Thymus (tissue), 14 donors: ENCODE measurements at places on chromosomes 5 and 9. TPM values are rescaled to one million over a fixed set of nuclear protein-coding genes. Genes with fewer than 3 reads are reported as not detected.

GRCh38 chr9:75238311-75238976 is 150.1 kb downstream of the OSTF1 start:
- H3K4me1 ChIP-seq: no peaks in the 10 kb centered on the region
- H3K27ac ChIP-seq: no peak overlapping the region
- no peaks in the 10 kb centered on the region for H3K27me3 ChIP-seq
- no peak overlapping the region for H3K4me3 ChIP-seq
- DNase-seq: peak; percentile 53

GRCh38 chr9:29209748-29210291 is 1636.5 kb upstream of the C9orf72 start:
- no peak overlapping the region for H3K4me3 ChIP-seq
- H3K27ac ChIP-seq: no peak overlapping the region
- no peaks in the 10 kb centered on the region for H3K36me3 ChIP-seq
- H3K4me1 ChIP-seq: peaks cover 5% of the 10 kb centered on the region
- DNase-seq: no peak

GRCh38 chr5:20166456-20166855 is 178.5 kb upstream of the CDH18 start:
- no peak overlapping the region for H3K27ac ChIP-seq
- H3K27me3 ChIP-seq: no peaks in the 10 kb centered on the region
- no peak for DNase-seq
- H3K36me3 ChIP-seq: no peaks in the 10 kb centered on the region

GRCh38 chr5:139709582-139710318 is 61.6 kb downstream of the CXXC5 start:
- H3K4me3 ChIP-seq: peak overlapping the region; percentile 66
- peaks cover 57% of the 10 kb centered on the region for H3K4me1 ChIP-seq
- H3K27me3 ChIP-seq: no peaks in the 10 kb centered on the region
- peak overlapping the region; percentile 95 for H3K27ac ChIP-seq
- DNase-seq: no peak

DNA sequence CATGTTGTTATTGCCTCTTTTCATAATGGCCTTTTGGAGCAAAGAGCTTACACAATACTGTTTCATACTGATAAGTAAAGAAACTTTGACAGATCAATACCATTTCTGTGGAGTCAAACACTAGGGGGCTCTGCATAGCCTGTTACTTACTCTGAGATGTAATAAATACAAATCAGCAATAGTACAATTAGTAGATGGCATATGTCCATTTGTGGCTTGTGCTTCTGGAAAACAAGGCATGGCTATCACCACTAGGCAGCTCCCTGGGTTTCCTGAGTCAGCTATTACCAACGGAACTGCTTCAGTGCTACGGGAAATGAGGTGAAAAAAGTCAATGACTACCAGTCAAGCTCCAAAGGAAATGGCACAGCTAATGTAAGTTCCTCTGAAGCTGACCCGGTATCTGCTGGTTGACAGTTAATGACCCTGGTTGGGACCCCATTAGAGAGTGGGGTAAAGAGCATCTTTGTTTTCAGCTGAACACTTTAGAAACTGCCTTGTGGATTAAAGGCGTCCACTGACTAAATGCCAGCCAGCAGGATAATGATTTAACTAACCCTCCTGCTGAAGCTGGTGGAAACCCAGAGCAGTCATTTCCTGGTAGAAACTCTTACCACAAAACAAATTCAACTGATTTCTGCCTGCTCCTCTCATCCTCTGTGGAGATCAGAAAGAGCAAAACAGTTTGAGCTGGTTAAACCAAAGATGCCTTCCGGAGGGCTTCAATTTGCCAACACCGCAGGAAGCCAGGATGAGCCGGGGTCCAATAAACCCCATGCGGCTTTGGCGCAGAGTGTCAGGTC is 69.0 kb upstream of the FAM169A start:
- no peak overlapping the region for H3K4me3 ChIP-seq
- H3K4me1 ChIP-seq: peaks cover 14% of the 10 kb centered on the region
- H3K27ac ChIP-seq: peak overlapping the region; percentile 14
- no peaks in the 10 kb centered on the region for H3K36me3 ChIP-seq
- H3K27me3 ChIP-seq: no peaks in the 10 kb centered on the region
- no peak for DNase-seq

SYNPO gene
- total RNA-seq: 1.5 TPM

DNA sequence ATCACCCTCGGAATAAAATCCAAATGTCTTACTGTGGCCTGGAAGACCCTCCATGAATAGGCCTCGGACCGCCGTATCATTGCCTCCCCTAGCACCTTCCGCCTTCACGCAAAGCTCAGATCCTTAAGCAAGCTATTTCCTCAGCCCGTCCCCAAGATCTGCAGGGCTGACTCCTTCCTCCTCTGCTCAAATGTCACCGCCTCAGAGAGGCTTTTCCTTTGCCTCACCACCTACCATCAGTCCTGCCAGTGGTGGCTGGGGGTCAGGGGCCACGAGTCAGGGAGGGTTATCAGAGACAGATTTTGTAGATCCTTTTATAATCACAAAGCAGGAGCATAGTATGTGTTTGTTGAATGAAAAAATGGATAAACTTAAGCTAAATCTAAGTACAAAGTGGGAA is 74.4 kb upstream of the KIF2A start:
- H3K27me3 ChIP-seq: no peaks in the 10 kb centered on the region
- no peak for DNase-seq
- H3K36me3 ChIP-seq: no peaks in the 10 kb centered on the region

- no peak overlapping the region for H3K27ac ChIP-seq
- H3K27me3 ChIP-seq: no peaks in the 10 kb centered on the region
- no peaks in the 10 kb centered on the region for H3K4me1 ChIP-seq
- no peak for DNase-seq
- H3K4me3 ChIP-seq: no peak overlapping the region
- no peaks in the 10 kb centered on the region for H3K36me3 ChIP-seq
Observed at GRCh38 chr5:58926541-58926935, 343.7 kb downstream of the RAB3C start.

DNA sequence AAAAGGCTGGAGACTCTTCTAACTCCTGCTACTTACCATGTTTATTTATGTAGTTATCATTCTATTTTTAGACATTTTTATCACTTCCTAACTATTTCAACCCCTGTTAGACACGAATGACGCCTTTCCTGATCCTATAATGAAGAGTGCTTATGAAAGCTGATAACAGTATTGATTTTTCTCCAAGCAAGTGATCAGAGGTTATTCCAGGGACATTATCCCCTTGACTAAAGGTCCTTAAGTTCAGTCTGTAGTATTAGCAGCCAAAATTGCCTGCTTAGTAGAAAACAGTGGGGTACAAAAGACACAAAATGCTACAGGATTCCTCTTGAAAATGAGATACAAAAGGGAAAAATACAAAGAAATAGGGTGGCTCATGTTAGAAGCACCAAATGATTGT is 235.6 kb downstream of the DNAH5 start:
- no peaks in the 10 kb centered on the region for H3K36me3 ChIP-seq
- no peak overlapping the region for H3K4me3 ChIP-seq
- H3K27me3 ChIP-seq: no peaks in the 10 kb centered on the region

- H3K27me3 ChIP-seq: no peaks in the 10 kb centered on the region
- DNase-seq: no peak
Observed at GRCh38 chr5:14953075-14953607, 81.6 kb upstream of the ANKH start.

DNA sequence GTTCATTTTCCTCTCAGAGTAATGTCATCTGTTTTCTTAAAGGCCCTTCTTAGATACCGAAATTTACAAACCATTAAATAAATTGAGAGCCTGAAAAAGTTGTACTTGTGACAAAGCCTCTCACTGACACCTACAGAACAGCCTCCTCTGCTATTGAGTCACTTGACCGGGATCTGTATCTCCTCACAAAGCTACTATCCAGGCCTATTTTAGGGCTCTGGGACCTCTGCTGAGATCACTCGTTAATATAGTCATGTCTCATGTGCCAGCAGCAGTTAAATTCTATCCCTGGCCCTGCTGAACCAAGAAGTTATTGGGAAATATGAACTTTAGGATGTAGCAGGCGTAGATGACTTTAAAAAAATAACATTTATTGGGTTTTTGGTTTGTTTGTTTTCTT is 31.1 kb downstream of the FBXO38 start:
- peaks cover 33% of the 10 kb centered on the region for H3K36me3 ChIP-seq
- H3K4me1 ChIP-seq: no peaks in the 10 kb centered on the region
- H3K27ac ChIP-seq: no peak overlapping the region

NR4A3 gene
- 2.4 TPM for total RNA-seq

TMEM252 gene
- total RNA-seq: not detected

DNA sequence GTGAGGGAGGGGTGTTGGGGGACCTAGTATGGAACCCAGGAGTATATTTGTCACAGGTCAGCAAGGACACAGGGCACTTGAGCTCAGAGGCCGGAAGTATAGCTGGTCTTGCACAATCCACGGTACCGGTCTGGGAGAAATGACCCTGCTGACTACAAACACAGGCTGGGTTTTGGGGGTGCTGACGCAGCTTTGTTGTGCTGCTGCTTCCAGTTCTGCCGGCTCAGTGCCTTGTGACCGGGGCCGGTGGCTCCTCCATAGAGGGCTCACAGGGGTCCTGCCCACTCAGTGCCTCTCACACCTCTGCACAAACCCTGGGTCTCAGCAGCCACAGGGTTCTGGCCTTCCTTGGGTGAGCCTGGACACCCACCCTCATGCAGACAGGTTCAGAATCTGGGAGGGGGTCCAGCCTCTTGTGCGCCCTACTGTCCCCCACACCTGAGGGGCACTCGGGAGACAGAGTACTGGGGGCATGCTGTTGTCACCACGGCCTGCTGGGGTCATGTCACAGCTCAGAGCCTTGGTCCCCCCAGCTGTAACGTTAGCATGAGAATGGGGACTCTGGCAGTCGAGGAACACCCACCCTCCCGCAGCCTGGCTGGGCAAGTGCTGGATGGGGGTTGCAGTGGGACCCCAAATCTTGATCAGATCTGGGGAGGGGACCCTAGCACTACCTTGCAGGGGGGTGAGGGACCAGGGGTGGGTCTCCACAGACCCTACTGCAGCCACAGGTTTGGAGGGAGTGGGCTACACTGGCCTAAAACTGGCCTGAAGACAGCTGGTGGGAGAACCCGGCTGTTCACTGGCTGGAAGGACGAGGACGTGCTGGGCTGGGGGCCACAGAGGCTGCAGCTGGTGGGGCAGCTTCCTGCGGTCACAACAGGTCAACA is 17.7 kb downstream of the NINJ1 start:
- DNase-seq: no peak
- H3K27ac ChIP-seq: no peak overlapping the region
- H3K4me1 ChIP-seq: no peaks in the 10 kb centered on the region
- H3K4me3 ChIP-seq: no peak overlapping the region

GRCh38 chr5:131282235-131282634 is 18.4 kb downstream of the CDC42SE2 start:
- H3K36me3 ChIP-seq: no peaks in the 10 kb centered on the region
- no peak overlapping the region for H3K4me3 ChIP-seq
- peaks cover 2% of the 10 kb centered on the region for H3K4me1 ChIP-seq
- H3K27ac ChIP-seq: peak overlapping the region; percentile 61

YTHDC2 gene
- 10.2 TPM for total RNA-seq

DNA sequence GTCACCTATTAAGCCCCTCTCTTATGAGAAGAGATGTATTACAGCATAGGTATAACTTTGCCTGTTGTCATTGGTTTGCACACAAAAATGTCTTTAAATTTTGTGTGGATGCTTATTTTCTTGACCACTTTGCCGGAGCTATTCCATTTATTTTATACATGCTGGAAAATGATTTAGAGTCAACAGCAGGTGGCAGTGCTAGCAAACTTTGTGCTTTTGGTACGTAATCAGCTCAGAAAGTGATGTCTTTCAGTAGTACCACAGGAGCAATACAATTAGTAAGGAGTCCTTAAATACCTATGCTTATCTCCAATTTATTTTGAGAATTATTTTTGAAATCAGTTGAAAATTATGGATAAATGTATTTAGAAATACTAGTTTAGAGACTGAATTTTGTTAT is 19.8 kb upstream of the NUDT12 start:
- H3K4me1 ChIP-seq: no peaks in the 10 kb centered on the region
- H3K27me3 ChIP-seq: no peaks in the 10 kb centered on the region
- no peak overlapping the region for H3K27ac ChIP-seq
- H3K4me3 ChIP-seq: no peak overlapping the region
- no peak for DNase-seq
- no peaks in the 10 kb centered on the region for H3K36me3 ChIP-seq

DNA sequence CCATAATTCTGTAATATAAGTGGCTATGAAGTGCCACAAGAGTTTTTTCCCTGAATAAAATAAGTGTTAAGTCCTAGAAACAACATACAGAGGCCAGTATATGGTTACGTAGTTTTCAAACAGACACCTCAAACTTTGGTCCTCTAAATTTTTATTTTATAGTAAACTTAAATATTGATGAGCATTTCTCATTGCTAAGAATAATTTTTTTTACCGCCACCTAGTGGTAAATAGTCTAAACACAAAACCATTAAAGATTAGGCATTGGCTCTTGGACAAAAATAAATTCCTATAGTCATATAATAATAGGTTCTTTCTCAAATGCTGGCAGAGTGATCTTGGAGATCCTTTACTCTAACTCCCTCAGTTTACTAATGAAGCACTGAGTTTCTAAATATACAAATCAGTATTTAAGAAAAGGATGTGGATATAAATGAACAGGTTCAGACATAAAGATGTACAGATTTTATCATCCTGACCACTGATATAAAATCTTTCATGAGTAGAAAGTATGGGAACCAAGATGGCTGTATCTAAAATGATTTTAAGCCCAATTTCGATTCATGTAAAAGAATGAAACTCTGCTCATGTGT is 136.2 kb downstream of the FANCC start:
- H3K27me3 ChIP-seq: no peaks in the 10 kb centered on the region
- no peak overlapping the region for H3K4me3 ChIP-seq
- peaks cover 3% of the 10 kb centered on the region for H3K36me3 ChIP-seq
- H3K4me1 ChIP-seq: peaks cover 6% of the 10 kb centered on the region
- no peak for DNase-seq

- no peak overlapping the region for H3K27ac ChIP-seq
- no peaks in the 10 kb centered on the region for H3K27me3 ChIP-seq
- no peaks in the 10 kb centered on the region for H3K36me3 ChIP-seq
- no peaks in the 10 kb centered on the region for H3K4me1 ChIP-seq
- no peak overlapping the region for H3K4me3 ChIP-seq
- no peak for DNase-seq
Observed at GRCh38 chr5:157839157-157839795, 19.7 kb downstream of the CLINT1 start.

DNA sequence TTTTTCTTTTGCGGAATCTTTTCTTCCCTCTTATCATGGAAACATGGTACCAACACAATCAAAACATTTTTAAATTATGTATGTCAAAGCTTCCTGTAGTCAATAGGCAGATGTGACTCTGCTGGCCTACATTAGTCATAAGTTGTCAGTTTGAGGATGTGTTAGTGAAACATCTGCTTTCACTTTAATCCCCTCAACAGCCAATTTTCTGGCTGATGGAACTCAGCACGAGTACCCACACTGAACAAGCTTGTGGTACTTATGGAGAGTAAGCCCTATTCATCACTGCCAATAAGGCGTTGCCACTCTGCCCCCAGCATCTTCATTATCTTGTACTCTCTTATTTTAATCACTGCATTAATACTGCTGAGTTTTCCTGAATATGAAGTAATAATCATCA is 1034.4 kb downstream of the CDH9 start:
- no peaks in the 10 kb centered on the region for H3K27me3 ChIP-seq
- H3K36me3 ChIP-seq: no peaks in the 10 kb centered on the region
- no peak for DNase-seq
- H3K4me1 ChIP-seq: no peaks in the 10 kb centered on the region
- no peak overlapping the region for H3K4me3 ChIP-seq
